ENCODE measurements at places on chromosomes 13 and 19.
A peak's percentile ranks its signal among the peaks of the same experiment; 100 is the strongest.

DNA sequence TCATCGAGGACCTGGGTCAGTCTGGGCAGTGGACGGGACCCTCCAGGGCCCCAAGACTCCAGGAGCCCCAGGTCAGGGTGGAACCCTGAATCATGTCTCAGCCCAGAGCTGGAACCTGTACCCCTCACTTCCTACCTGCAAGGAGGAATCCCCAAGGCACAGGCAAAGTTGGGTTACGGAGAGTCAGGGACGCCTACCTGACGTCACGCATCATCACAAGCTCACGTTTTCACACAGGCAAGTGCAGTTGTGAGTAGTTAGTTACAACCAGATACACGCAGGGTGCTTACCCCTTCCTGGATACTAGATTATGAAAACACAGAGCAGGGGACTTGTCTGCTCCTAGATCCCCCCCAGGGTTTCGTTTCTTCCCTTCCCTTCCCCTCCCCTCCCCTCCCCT, 1.9 kb downstream of the RETN start:
- no peak for DNase-seq

- no peak for DNase-seq
Observed at GRCh38 chr13:20127562-20128458, 33.0 kb downstream of the GJA3 start.

- DNase-seq: no peak
Observed at GRCh38 chr13:54029226-54029625, 1000.6 kb downstream of the OLFM4 start.

GRCh38 chr19:18436671-18437490, 1.1 kb downstream of the ISYNA1 start:
- no peak for DNase-seq

GRCh38 chr19:7648265-7649014, 11.5 kb downstream of the STXBP2 start:
- no peak for DNase-seq

DNA sequence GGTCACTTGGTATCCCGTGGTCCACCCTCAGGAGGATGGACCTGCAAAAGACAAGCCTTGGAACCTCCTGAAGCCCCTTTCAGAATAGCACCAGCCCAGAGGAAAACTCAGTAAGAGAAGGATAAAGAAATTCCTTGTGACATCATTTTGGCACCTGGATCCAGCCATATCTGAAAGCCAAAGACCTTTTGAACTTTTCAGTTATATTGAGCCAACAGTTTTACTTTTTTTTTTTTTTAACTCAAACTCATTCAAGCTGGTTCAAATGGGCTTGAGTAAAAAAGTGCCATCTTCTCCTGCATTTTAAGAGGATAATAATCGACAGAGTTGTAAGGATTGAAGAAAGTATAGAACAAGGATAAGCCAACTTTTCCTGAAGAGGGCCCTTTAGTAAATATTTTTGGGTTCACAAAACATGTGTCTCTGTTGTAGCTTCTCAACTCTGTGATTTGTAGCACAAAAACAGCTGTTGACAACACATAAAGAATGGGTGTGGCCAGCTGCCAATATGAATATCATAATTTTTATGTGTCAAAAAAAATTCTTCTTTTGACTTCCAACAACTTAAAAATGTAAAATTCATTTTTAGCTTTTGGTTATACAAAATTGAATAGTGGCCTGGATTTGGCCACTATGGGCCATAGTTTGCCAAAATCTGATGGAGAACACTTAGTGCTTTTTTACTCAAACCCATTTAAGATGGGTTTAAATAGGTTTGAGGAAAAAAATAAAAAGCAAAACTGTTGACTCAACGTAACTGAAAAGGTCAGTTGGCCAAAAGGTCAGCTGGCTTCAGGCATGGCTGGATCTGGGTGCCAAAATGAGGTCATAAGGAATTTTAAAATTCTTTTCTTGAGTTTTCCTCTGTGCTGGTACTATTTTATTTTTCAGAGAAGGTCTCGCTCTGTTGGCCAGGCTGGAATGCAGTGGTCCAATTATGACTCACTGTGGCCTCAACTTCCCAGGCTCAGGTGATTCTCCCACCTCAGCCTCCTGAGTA, 50.7 kb downstream of the ACSBG2 start:
- no peak for DNase-seq

DNA sequence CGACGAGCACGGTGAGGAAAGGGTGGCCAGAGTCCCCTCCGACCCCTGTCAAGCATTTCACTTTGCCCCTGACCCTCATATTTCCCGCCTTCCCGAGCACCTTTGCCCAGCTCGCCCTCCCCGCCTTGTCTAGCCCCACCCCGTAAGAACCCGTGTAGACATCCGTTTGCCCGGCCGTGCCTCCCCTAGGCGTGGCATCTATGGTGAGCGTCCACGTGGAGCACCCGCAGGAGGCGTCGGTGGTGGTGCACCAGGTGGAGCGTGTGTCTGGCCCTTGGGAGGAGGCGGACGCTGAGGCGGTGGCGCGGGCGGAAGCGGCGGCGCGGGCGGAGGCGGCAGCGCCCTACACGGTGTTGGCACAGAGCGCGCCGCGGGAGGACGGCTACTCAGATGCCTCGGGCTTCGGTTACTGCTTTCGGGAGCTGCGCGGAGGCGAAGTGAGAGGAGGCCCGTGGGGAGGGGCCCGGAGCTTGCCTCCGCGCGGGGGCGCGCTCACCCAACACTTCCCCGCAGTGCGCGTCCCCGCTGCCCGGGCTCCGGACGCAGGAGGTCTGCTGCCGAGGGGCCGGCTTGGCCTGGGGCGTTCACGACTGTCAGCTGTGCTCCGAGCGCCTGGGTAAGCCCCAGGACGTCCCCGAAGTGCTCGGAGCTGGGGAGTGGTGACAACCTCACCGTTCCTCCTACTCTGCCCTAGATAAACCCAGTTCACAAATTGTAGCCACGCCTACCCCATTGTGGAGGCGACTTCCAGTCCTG, 4.2 kb downstream of the LTBP4 start:
- DNase-seq: peak; percentile 97

- DNase-seq: no peak
Observed at GRCh38 chr19:37593996-37594303, 642 bp downstream of the ZNF571 start.

DNA sequence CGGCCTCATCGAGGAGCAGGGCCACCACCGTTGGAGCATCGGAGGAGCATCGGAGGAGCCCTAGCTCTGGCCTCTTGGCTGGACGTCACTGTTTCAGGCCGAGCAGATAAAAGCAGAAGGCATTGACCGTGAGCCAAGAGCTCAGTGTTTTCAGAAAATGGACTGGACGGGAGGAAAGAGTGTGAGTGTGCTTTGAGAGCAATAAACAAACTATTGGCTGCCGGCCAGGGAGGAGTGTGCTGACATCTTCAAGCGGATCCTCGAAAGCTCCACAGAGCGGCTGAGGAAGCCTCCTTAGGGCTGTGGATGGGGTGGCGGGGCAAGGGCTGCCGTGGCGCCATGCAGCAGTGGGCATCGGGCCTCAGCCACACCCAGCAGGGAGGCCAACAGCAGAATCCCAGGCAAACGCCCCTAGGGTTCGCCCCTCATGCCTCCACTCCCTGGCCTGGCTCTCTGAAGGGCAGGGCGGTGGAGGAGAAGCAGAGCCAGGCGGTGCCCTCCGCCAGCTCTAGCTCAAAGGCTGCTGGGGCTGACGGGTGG, 41.8 kb downstream of the IRS2 start:
- DNase-seq: no peak

- no peak for DNase-seq
Observed at GRCh38 chr13:110716247-110716515, 2.7 kb downstream of the ING1 start.

GRCh38 chr19:8531470-8531869, 17.5 kb upstream of the ZNF414 start:
- no peak for DNase-seq

DNA sequence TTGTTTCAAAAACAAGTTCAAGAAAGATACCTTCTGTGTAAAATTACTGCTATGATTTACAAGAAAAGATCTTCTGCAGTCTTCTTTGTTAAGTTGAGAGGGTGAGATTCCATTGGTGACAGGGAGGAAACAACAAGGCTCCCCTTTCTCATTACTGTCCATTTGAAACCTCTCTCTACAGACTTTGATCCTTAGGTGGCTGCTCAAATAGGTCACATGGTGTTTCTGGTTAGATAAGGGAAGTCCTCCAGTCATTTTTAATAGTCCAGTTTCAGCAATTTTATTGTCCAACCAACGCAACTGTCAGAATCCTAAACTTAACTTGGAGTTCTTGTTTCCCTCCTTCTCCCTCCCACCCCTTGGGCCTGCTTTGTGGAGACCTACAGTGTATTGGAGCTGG, 390.4 kb downstream of the EFNB2 start:
- no peak for DNase-seq

GRCh38 chr19:53388904-53389303, 6.0 kb upstream of the ZNF765 start:
- DNase-seq: no peak

DNA sequence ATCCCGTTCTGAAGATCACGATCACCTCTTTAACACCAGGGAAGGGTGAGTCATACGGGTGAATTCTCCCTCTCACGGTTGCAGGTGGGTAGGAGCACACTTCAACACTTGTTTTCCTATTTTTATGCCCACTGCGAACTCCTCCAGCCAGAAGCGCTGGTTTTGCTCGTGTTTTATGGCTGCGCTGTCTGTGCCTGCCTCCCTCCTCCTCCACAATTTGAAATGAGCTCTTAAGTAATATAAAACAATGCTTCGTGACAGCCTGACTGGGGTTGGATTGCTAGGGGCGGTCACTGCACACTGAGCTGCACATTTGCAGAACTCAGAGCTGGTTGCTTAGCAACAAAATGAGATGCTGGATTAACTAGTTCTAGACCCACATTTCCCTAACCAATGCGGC, 12.9 kb downstream of the CCDC70 start:
- DNase-seq: no peak

DNA sequence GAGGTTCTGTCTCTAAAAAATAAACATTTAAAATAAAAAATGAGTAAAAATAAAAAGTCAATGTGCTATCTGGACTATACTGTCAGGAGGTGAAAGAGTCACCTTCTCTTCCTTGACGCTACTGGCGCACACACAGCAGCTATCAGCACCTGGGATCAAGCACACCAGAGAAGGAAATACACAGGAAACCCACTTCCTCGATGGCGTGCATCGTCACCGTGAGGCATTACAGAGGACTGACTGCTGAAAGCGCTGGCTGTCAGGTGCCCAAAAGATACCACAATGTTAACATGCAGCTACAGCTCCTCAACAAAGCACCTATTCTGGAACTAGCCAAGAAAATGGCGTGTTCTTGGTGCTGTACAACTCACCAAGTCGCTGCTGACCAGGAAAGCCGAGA, 6.1 kb downstream of the SLC35E1 start:
- DNase-seq: no peak

- DNase-seq: no peak
Observed at GRCh38 chr13:32938907-32939306, 77.3 kb upstream of the KL start.

GRCh38 chr13:48654511-48654910, 782 bp downstream of the CYSLTR2 start:
- no peak for DNase-seq

GRCh38 chr13:47258384-47258783, 361.5 kb upstream of the HTR2A start:
- no peak for DNase-seq

GRCh38 chr13:95049772-95050171, 251.5 kb downstream of the ABCC4 start:
- no peak for DNase-seq

GRCh38 chr13:26061947-26062346, 10.1 kb upstream of the SHISA2 start:
- no peak for DNase-seq
